ENCODE measurements at places on chromosomes 2 and 18. TPM values are rescaled to one million over a fixed set of nuclear protein-coding genes. Genes with fewer than 3 reads are reported as not detected.

GRCh38 chr2:96957244-96957643 is 29.1 kb downstream of the FAM178B start:
- H3K4me3 ChIP-seq = no peak overlapping the region
- no peaks in the 10 kb centered on the region for H3K4me1 ChIP-seq
- no peak for DNase-seq
- H3K27me3 ChIP-seq = no peaks in the 10 kb centered on the region

DNA sequence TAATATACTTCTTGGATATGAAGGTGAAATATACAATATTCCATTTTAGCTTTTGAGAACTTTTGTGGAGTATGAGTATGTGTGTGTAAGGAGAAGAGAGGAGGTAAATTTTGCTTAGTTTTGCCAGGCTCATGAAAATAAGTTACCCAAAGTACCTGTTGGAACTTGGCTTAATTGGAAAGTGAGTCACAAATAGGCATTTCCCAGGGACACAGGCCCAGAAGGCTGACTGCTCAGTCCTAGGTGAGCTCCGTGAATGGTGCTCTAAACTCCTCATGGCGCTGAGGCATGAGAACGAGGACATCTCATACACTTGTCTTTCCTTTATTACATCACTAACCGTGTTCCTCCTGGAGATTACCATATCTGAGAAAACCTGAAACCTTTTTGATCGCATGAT is 148.5 kb upstream of the RAB12 start:
- H3K27ac ChIP-seq = no peak overlapping the region
- H3K27me3 ChIP-seq = no peaks in the 10 kb centered on the region
- DNase-seq = no peak
- no peaks in the 10 kb centered on the region for H3K4me1 ChIP-seq
- H3K4me3 ChIP-seq = no peak overlapping the region
- H3K36me3 ChIP-seq = no peaks in the 10 kb centered on the region

GRCh38 chr2:101806123-101806522 is 108.6 kb downstream of the MAP4K4 start:
- H3K27me3 ChIP-seq = no peaks in the 10 kb centered on the region
- H3K4me3 ChIP-seq = no peak overlapping the region
- H3K27ac ChIP-seq = peak overlapping the region; percentile 31

DNA sequence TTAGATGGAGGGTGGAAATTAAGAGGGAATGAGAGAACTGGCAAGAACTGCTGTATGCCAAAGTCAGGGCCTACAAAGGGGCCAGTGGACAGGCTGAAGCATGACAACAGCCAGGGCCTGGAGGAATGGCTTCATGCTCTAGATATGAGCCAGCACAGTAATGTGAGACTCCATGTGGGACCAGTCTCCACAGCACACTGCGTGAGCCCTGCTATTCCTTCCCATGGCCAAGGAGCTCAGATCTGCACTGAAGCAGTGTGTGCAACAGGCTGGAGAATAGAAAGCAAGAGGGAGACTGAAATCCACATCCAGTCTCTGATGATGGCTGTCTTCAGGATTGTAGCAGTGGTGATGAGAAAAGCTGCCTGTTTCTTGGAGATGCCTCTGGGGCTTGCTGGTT is 162.8 kb downstream of the TPGS2 start:
- H3K27me3 ChIP-seq = no peaks in the 10 kb centered on the region
- H3K27ac ChIP-seq = peak overlapping the region; percentile 29
- H3K4me3 ChIP-seq = no peak overlapping the region

GRCh38 chr2:219184121-219184520 is 6.0 kb downstream of the RETREG2 start:
- no peaks in the 10 kb centered on the region for H3K27me3 ChIP-seq
- no peak overlapping the region for H3K4me3 ChIP-seq
- H3K36me3 ChIP-seq = no peaks in the 10 kb centered on the region
- no peak overlapping the region for H3K27ac ChIP-seq
- peaks cover 6% of the 10 kb centered on the region for H3K4me1 ChIP-seq

DNA sequence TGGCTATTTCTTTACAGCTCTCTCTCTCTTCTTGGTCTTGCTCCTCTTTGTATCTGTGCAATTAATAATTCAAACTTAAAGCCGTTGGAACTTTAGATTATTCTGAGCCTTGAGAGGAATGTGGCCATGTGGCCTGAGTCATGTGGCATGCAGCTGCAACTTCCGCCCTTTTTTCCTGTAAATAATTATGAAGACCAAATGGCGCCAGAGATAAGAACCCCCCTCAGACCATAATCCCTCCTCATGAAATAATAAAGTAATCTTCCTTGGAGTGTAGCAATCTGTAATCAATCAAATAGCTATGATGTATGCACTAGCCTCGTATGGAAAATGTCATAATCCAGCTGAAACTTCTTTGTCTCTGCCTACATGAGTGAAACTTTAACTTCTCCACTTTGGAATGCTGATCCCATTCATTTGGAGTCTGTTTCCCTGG is 13.5 kb upstream of the TWSG1 start:
- DNase-seq = no peak
- no peaks in the 10 kb centered on the region for H3K4me1 ChIP-seq
- H3K27me3 ChIP-seq = no peaks in the 10 kb centered on the region
- H3K36me3 ChIP-seq = no peaks in the 10 kb centered on the region
- no peak overlapping the region for H3K4me3 ChIP-seq

Gene CGREF1
- total RNA-seq = 6.9 TPM

DNA sequence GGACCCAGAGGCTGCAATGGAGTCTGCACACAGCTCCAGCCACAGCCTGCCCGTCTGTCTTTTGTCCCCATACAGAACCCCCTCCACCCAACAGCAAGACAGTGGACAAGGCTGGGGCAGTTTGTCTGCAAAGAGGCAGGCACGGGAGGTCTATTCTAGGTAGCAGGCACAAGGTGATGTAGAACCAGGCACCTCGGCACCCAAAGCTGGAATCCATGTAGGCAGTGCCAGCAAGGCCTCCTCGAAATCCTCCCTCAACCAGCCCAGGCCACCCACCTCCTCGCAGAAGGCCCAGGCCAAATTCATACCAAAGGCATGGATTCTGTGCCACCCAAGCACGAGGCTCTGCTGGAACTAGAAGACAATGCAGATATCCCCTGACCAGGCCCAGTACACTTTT is 179.2 kb downstream of the TNS1 start:
- no peak for DNase-seq
- no peaks in the 10 kb centered on the region for H3K27me3 ChIP-seq
- H3K36me3 ChIP-seq = peaks cover 65% of the 10 kb centered on the region
- H3K4me1 ChIP-seq = peaks cover 95% of the 10 kb centered on the region
- H3K4me3 ChIP-seq = no peak overlapping the region

Gene CCDC85A
- 5.7 TPM for total RNA-seq

DNA sequence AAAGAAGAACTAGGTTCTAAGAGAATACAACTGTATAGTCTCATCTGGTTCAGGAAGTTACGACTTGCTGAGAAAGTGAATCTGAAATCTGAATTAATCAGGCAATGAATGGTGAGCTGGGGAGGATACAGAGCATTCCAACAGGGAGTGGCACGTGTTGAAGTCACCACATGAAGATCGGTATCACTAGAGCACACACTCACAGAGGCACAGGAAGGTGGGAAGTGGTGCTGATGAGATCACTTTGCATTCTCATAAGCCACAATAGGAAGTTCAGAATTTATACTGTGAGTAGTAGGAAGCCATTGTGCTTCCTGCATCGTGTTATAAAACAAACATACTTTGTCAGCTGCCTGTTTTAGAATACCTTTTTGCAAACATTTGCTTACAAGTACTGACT is 615.0 kb upstream of the DDX18 start:
- no peak for DNase-seq
- no peaks in the 10 kb centered on the region for H3K4me1 ChIP-seq
- no peak overlapping the region for H3K4me3 ChIP-seq

DNA sequence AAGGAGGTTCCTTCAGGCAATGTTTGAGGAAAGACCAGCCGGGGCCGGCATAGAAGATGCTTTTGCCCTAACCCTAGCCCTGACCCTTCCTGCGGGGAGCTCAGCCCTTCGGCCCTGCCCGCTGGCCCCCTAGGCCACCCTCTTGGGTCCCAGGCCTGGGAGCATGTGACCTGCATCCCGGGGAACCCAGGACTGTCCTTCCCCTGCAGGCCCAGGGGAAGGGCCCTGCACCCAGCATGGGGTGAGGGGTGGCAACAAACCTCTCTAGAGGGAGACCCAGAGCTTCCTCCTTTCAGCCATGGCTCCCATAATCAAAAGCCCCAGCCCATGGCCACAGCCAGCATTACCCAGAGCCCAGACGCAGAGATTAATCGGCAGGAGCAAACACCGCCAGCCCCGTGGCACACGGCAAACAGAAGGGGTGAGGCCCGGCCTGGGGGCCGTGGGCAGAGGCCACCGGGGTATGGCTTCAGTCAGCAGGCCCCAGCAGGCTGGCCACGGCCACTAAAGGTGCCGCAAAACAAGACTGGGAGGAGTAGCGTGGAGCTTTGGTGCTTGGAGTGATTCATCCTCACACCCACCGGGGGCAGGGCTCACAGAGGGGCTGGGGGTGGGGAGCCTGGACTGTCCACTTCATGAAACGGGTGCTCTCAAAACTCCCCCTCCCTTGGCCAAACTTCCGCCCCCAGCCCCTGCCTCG is 61.6 kb upstream of the HPCAL1 start:
- H3K4me1 ChIP-seq = no peaks in the 10 kb centered on the region
- H3K36me3 ChIP-seq = no peaks in the 10 kb centered on the region
- peak; percentile 3 for DNase-seq
- H3K27ac ChIP-seq = no peak overlapping the region

DNA sequence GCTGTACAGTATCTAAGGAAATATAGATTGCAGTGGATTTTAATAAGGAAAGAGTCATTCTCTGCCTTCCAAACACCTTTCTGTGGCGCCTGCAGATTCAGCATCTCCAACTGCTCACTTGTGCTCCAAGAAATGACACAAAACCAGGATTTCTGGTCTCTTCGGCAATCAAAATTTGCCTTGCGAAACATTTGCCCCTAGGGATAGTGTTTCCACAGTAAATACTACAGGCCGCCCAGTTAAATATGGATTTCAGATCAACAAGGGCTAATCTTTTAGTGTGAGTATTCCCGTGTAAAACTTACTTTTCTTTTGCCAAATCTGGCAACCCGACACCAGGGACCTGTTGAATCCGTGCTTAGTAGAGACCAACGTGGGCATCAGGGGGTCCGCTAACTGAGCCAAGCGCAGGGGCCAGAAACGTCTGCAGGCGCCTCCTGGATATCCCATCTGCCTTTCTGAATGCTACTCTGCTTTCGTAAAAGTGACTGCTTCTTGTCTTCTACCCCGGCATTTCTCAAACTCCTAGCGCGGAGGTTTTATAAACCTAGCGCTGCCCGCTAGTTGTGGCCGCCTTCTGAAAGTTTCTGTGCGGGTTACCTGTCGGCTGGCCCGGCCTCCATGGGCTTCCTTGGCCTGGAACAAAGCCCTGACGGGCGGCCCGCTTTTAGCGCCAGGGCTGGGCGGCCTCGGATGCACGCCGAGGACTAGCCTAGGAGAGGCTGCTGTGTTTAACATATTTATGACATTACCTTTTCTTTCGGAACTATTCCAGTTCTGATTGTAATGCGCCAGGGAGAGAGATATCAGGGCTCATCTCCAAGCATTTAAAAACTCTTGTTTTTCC is 2.5 kb downstream of the CYP1B1 start:
- no peaks in the 10 kb centered on the region for H3K4me1 ChIP-seq
- no peak for DNase-seq
- H3K4me3 ChIP-seq = peak overlapping the region; percentile 61
- no peaks in the 10 kb centered on the region for H3K36me3 ChIP-seq

DNA sequence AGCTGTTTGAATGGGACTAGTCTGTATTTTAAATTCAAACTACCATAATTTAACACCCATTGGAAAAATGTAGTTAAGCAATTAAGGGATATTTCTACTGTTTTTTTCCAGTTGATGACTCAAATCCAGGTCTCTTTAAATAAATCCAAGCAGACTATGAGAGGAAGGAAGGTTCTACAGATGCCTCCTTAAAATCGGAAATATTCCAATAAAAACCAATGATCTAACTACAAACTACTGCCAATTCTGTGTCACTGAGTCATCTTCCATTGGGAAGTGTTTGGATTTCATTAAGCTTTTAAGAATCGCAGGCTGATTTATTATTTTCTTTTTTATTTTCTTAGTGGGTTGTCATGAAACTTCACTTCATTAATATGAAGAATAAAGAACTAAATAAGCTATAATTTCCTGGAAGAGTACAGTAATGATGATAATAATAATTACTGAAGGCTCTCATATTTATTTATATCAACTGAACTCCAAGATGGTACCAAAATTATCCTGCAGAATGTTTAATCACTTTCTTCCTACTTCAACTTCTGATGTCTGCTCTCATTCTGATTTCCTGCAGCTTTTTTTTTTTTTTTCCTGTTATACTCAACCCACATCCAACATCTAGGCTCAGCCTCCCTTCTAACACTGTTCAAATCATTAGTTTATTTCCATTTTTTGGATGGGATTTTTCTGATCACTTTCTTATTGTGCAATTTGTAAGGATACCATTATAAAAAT is 166.3 kb upstream of the FN1 start:
- no peaks in the 10 kb centered on the region for H3K27me3 ChIP-seq
- H3K4me1 ChIP-seq = no peaks in the 10 kb centered on the region
- DNase-seq = no peak
- H3K4me3 ChIP-seq = no peak overlapping the region
- H3K27ac ChIP-seq = no peak overlapping the region
- no peaks in the 10 kb centered on the region for H3K36me3 ChIP-seq

Gene ECEL1
- not detected for total RNA-seq

Gene SULT1C4
- 3.3 TPM for total RNA-seq

Gene ERFE
- total RNA-seq = 0.46 TPM

DNA sequence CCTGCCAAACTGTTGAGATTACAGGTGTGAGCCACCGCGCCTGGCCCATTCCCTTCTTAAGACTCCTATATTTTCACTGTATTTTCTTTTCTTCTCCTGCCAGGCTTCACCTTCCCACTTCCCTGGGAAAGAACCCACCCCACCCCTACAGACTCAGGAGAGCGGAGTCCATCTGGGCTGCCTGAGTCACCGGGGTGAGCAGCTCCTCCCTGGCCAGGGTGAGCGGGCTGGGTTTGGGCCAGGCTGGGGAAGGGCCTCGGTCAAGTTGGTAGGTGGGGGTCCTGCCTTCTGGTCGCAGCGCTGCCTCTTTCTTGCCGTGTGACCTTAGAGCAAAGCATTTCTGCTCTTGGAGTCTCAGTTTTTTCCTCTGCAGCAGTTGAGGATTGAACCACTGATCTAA is 2.1 kb upstream of the GAREM2 start:
- no peak overlapping the region for H3K27ac ChIP-seq
- H3K36me3 ChIP-seq = no peaks in the 10 kb centered on the region
- peaks cover 27% of the 10 kb centered on the region for H3K27me3 ChIP-seq
- H3K4me3 ChIP-seq = no peak overlapping the region
- no peak for DNase-seq

GRCh38 chr2:17672583-17673317 is 80.9 kb downstream of the SMC6 start:
- no peak overlapping the region for H3K4me3 ChIP-seq
- no peaks in the 10 kb centered on the region for H3K4me1 ChIP-seq
- no peak for DNase-seq
- no peaks in the 10 kb centered on the region for H3K36me3 ChIP-seq
- no peak overlapping the region for H3K27ac ChIP-seq
- H3K27me3 ChIP-seq = no peaks in the 10 kb centered on the region

DNA sequence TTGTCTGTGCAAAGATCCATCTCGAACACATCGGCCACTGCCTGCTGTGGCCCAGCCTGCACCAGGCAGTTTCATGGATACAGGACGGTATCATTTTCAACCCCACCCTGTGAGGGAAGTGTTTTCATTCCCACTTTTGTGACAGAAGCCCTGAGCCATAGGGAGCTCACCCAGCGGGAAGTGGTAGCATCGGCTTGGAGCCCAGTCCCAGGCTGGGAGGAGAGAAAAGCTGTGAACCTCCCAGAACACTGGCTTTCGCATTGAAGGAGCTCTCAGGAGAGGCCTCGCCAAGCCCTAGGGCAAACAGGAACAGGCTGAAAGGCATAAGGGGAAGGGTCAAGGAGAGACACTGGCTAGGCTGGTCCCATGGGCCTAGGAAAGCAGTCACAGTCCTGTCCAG is 166.1 kb downstream of the TFCP2L1 start:
- DNase-seq = no peak
- no peaks in the 10 kb centered on the region for H3K4me1 ChIP-seq
- H3K27me3 ChIP-seq = no peaks in the 10 kb centered on the region
- H3K36me3 ChIP-seq = no peaks in the 10 kb centered on the region
- H3K27ac ChIP-seq = no peak overlapping the region

Measured in gastrocnemius medialis (tissue), 4 donors.